GM23338 (cell line): ENCODE measurements at places on chromosomes 5 and 9. TPM values are rescaled to one million over a fixed set of nuclear protein-coding genes. Genes with fewer than 3 reads are reported as not detected.

The LAMC3 gene
- 19.2 and 27.4 TPM in 2 replicates for total RNA-seq

- no peak overlapping the region for H3K27ac ChIP-seq
- no peaks in the 10 kb centered on the region for H3K27me3 ChIP-seq
- peaks cover 9% of the 10 kb centered on the region; the same call in 1 of the 2 replicates for H3K36me3 ChIP-seq
Observed at GRCh38 chr9:89380437-89381307, 62.4 kb downstream of the SECISBP2 start.

GRCh38 chr5:77143998-77144836 is 57.1 kb upstream of the ZBED3 start:
- no peaks in the 10 kb centered on the region for H3K36me3 ChIP-seq
- H3K4me1 ChIP-seq, result no peaks in the 10 kb centered on the region
- peak; percentile 86 for DNase-seq
- no peaks in the 10 kb centered on the region for H3K27me3 ChIP-seq

The LRRTM2 gene
- total RNA-seq, result not detected in 2 replicates

GRCh38 chr5:43854697-43855292 is 251.8 kb downstream of the NNT start:
- peak; percentile 33 for DNase-seq
- H3K4me3 ChIP-seq, result no peak overlapping the region
- H3K36me3 ChIP-seq, result no peaks in the 10 kb centered on the region

The KCNT1 gene
- total RNA-seq, result 0.12 and 0.28 TPM in 2 replicates

The IFNK gene
- not detected in 2 replicates for total RNA-seq

DNA sequence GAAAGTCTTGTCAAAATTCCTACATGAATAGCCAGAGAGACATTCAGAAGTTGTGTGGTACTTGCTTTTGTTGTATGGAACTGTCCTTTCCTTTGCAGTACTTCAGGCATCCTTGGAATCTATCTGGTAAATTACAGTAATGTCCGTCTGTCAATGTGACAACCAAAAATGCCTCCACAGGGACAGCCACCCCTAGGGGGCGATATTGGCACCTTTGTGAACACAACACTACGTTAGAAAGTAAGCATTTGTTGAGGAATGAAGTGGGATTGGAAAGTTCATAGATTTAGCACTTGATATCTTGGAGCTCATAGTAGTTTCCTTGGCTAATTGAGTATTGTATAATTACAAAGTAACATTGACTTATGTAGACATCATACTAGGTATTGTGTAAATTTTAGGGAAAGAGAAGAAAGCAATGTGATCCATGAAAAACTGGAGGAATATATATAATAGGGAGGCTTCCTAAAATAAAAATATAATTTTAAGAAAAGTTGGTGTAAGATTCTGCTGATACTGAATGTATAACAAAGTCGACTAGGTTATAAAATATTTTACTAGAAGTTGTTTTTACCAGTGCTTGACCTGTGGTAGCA is 32.7 kb downstream of the TMEFF1 start:
- H3K27ac ChIP-seq, result no peak overlapping the region
- H3K4me3 ChIP-seq, result no peak overlapping the region
- H3K36me3 ChIP-seq, result no peaks in the 10 kb centered on the region
- H3K27me3 ChIP-seq, result no peaks in the 10 kb centered on the region

GRCh38 chr5:176664886-176665285 is 17.6 kb downstream of the TSPAN17 start:
- H3K36me3 ChIP-seq, result no peaks in the 10 kb centered on the region
- DNase-seq, result peak; percentile 43
- no peaks in the 10 kb centered on the region for H3K4me1 ChIP-seq
- H3K4me3 ChIP-seq, result no peak overlapping the region

- H3K27ac ChIP-seq, result no peak overlapping the region
- H3K27me3 ChIP-seq, result no peaks in the 10 kb centered on the region
- no peak for DNase-seq
- H3K36me3 ChIP-seq, result no peaks in the 10 kb centered on the region
Observed at GRCh38 chr5:171681061-171681460, 104.6 kb upstream of the SMIM23 start.

DNA sequence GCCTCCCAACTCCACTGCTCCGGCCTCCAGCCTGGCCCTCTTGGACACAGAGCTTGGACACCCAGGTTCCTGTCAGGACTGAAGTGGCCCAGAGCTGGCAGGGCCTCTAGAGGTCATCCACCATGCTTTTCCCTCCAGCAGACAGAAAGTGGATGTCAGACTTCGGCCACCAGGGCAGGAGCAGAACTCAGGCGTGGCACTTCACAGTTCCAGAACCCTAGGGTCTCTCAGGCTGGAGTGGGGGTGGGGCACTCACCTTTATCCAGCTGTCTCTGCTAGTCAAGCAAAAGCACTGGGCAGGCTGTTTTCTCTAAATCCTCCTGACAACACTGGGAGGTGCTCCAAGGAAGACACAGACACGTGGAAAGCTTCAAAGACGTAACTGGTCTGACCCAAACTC is 35.6 kb upstream of the N4BP3 start:
- no peak overlapping the region for H3K27ac ChIP-seq
- H3K36me3 ChIP-seq, result no peaks in the 10 kb centered on the region
- no peaks in the 10 kb centered on the region for H3K27me3 ChIP-seq
- peaks cover 10% of the 10 kb centered on the region; the same call in 1 of the 2 replicates for H3K4me1 ChIP-seq
- peak; percentile 62 for DNase-seq
